ENCODE measurements at places on chromosomes 4 and X.

GRCh38 chr4:7252510-7253340, 60.4 kb downstream of the SORCS2 start:
- no peak for DNase-seq

DNA sequence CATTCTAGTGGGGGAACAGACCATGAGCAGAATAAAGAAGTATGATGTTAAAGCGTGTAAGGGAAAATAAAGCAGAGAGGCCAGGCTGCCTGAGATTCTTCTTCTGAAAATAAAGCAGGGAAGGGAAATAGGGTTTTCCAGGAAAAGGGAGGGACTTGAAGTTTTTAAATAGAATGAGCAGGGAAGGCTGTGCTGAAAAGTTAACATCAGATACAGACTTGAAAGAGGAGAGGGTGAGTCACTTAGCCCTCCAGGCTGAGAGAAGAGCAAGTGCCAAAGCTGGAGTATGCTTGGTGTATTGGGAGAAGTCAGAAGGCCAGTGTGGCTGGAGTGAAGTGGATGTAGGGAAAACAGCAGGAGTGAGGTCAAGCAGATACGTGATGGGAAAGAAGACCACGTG, 10.0 kb upstream of the PLK4 start:
- DNase-seq = no peak

- DNase-seq = no peak
Measured at GRCh38 chr4:25670991-25671390, 15.3 kb downstream of the SLC34A2 start.

- DNase-seq = no peak
Measured at GRCh38 chrX:110175696-110176095, 142.2 kb downstream of the AMMECR1 start.

DNA sequence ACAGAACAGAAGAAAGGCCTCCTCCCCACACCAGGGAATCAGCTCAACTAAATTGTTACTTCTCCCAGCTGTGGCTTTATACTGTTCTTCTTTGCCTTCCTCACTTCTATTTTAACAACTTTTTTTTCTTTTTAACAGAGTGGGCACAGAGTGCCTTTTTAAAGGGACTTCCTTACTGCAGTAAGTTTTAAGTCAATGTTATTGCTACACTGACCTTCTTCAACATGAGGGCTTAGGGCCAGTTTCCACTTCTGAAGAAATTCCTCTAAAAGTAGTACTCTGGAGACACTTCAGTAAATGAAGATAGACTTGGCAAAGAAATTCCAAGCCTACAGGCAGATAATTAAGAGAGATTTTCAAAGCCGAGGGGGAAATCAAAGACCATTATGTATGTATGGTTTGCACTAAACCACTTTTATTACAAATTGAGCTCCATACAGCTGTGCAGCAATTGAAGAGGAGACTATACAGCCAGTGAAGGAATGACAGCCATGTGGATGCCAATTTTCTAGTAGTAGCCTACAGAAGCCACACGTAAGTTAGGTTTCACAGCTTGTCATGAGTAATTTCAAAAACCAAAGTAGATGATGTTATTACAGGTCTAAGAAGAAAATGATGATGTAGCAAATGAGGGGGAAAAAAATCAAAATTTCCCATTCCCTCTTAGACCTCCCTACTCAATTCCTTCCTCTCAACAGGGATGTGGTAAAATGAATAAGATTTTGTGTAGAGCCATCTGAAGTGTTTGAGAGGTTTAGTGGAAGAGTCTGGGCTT, 36.9 kb upstream of the RASGEF1B start:
- DNase-seq = no peak

DNA sequence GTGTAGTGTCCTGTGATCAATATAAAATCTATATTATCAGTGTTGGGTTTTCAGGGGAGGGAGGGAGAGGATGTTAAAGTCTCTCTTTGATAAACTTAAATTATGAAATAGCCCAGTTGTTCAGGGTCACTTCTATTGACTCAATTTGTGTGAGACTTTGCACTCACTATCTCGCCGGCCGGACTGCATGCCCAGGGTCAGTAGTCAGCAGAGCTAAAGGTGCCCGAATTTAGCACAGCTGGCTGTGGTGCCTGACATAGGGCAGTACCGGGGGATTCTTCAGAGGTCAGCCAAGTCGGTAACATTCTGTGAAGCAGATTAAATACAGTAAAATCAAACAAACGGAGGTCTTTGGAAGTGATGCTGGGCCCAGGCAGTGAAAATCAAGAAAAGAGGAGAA, 19.2 kb downstream of the GABRQ start:
- no peak for DNase-seq

DNA sequence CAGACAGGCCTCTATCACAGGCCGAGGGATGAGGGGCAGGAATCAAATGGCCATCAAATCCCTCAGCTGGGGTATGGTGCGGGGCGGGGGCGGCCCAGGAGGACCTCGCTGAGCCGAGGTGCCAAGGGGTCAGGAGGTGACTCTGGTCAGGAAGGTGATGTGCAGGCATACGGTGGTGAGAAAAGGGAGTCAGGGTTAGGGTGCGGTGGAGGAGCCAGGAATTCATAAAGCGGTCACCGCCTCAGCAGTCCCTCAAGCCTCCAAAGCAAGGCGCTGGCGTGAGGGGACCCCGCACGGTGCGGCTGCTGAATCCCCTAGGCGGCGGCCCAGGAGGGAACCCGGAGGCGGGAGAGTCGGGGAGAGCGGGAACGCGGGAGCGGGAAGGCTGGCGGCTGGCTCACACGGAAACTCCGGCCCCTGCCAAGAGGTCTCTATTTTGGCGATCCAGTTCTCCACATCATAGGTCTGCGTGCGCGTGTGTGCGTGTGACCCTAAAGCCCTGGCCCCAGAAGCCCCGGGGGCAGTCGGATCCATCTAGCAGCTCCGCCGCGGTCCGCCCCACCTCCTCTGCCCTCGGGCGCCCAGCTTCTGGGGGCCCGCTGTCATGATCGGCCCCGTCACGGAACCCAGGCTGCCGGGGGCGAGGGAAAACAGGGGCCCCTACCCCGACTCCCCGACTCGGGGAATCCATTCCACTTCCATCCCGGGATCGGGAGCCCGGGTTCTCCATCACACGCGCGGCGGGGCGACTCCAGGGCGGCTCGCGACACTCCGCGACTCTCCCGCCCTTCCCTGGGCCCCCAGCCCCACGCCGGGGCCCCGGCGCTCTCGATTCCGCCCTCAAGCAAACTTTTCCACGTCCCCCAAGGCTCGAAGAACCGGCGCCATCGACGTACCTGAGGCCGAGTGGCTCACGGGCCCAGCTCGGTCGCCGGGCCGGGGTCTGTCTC, 593 bp downstream of the ELF4 start:
- no peak for DNase-seq

DNA sequence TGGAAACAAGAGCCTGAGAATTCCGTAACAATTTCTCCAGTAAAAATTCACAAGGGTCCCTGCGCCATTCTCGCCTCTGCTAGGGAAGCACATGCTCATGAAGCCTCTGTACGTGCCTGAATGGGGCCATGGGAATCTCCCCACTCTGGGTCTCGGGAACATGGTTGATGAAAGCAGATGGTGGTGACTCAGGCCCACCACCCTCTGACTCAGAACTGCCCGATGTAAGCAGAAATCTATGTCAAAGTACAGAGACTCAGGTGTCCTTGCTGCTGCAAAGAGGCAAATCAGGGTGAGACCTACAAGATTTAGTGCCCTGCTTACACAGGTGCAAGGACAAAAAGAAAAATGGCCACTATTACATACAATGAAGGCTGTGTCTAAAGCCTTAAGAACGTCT, 65.0 kb downstream of the SCD5 start:
- DNase-seq = no peak

GRCh38 chr4:88604978-88605678, 12.8 kb downstream of the HERC3 start:
- no peak for DNase-seq

DNA sequence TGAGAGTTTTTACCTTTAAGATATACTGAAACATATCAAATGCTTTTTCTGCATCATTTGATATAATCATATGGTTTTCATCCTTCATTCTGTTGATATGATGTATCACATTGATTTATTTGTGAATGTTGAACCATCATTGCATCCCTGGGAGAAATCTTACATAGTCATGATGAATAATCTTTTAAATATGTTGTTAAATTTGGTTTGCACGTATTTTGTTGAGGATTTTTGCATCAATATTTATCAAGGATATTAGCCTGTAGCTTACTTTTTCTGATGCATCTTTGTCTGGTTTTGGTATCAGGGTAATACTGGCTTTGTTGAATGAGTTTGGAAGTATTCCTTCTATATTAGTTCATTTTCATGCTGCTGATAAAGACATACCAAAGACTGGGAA, 541.4 kb downstream of the TLL1 start:
- no peak for DNase-seq

DNA sequence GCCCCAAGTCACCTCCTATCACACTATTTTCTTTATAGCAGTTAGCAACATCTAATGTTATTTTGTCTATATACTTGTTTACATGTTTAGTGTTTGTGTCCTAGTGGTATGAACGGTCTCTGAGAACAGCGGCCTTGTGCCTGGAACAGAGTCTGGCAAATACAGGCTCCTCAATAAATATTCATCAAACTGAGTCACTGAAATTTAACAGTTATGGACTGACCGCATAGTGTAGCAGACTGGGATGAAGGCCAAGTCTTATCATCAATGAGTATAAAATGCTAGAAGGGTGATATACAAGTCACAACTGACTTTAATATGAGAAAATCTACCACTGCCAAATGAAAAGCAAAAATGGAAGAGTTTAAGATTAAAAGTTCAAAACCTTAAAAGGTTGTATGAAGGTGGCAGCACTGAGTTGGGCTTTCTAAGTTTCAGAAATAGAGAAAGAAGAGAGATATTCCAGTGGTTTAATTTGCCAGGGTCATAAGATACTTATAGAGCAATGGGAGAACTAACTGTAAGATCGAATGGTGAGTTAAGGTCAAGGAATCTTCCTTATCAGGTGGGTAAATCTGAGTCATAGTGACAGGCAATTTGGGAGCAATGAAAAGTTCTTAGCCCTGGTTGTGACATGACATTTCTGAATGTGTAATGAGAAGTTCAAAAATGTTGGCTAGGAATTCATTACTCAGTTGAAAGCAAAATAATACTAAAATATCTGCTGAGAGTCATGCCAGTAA, 34.9 kb downstream of the ELOVL6 start:
- DNase-seq = no peak

DNA sequence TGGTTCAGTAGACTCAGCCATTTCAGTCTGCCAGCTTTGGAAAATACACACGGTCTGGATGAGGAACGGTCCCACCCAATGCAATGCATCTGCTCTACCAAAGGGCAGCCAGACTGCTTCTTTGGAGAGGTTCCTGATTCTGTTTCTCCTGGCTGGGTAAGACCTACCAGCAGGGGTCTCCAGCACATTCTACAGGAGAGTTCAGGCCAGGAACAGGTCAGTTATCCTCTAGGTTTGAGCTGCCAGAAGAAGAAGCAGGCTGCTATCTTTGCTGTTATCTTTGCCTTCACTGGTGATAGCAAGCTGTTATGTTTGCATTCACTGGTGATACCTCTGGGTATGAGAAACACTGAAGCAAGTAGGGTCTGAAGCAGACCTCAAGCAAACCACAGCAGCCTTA, 45.5 kb upstream of the PBDC1 start:
- no peak for DNase-seq

DNA sequence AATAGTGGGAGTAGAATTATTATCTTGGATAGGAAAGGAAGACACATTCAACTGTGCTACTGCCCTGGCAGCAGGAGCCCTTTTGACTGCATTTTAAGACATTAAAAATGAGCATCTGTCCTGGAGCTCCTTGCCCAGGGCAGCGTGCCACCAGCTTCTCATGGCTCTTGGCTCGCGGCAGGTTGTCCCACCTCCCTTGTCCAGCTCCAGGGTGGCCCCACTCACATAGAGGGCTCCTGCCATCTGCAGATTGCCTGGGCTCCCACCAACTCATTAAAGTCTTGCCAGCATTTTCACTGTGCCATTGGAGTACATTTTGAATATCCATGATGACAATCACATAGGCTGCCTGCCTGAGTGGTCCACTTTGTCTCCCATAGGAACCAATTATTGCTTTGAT, 27.0 kb downstream of the CLCN4 start:
- no peak for DNase-seq

- no peak for DNase-seq
Measured at GRCh38 chr4:153140294-153140693, 63.9 kb upstream of the TRIM2 start.

DNA sequence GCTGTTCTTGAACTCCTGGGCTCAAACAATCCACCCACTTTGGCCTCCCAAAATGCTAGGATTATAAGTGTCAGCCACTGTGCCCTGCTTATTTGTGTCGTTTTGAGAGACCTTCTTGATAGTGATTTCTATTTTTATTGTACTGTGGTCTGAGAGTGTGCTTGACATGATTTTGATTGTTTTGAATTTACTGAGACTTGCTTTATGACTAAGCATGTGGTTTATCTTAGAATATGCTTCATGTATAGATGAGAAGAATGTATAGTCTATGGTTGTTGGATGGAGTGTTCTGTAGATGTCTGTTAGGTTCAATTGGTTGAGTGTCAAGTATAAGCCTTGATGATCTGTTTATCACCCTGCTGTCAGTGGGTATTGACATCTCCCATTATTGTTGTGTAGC, 789.3 kb downstream of the IL1RAPL1 start:
- DNase-seq = no peak

DNA sequence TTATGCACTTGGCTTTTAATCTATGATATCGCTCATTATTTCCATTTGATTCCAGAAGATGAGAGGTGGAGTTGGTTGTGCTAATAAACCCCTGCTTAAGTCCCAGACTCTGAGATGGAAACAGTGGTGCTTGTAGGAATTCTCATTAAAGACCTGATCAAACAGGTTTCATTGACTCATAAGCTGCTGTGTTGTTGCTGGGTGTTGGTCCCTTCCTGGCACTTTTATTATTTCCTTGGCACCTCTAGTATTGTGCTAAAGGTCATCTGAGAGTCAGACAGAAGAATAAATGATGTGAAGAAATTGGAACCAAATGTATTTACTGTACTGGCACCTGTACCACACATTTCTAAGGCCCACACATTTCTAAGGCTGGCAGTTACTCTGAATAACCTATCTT, 544.7 kb upstream of the NR3C2 start:
- DNase-seq = no peak

GRCh38 chr4:104571341-104571740, 76.6 kb upstream of the CXXC4 start:
- no peak for DNase-seq

DNA sequence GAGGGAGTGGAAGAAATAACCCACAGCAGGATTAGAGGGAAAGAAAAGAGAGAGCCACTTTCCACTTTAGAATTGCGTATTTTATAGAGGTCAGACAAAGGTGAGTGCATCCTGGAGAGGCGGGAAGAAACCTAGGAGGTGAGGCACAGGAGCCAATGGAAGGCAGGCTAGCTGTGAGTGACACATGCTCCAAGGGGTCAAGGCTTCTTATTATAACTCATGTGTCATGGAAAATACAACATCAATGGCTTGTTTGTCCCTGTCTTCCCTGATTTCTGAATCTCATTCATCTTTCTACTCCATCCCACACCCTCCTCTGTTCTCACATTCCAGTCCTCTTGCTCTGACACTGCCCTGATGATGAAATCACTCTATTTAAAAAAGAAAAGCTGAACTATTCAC, 14.4 kb downstream of the ANXA3 start:
- no peak for DNase-seq

GRCh38 chrX:9337046-9337445, 127.8 kb upstream of the TBL1X start:
- DNase-seq = no peak
